ENCODE measurements at places on chromosomes 6 and 20. TPM values are rescaled to one million over a fixed set of nuclear protein-coding genes. Genes with fewer than 3 reads are reported as not detected.

Gene PLCB4
- total RNA-seq = 15.2 TPM

Gene TSBP1
- not detected for total RNA-seq

Gene TUBB2A
- 80.3 TPM for total RNA-seq

Gene ASIP
- total RNA-seq = not detected

Gene SLC35F1
- 0.01 TPM for total RNA-seq

Gene PPP1R3D
- 2.7 TPM for total RNA-seq

Gene CST2
- 0.44 TPM for total RNA-seq

Gene PHACTR3
- not detected for total RNA-seq

Gene ADGB
- total RNA-seq = not detected

Gene DUSP15
- 0.64 TPM for total RNA-seq

Gene ENPP1
- 1.0 TPM for total RNA-seq

Gene VEGFA
- 29.9 TPM for total RNA-seq

Gene MUC22
- total RNA-seq = 0.05 TPM

Gene SMLR1
- total RNA-seq = not detected

Gene MAD2L1BP
- 36.1 TPM for total RNA-seq

Gene SLC17A4
- total RNA-seq = not detected

Gene BPIFB1
- total RNA-seq = 0.14 TPM

Gene EYS
- total RNA-seq = not detected

Gene KCNK16
- not detected for total RNA-seq

Gene DEFB124
- total RNA-seq = not detected

Gene DEFB132
- total RNA-seq = not detected

Gene SLPI
- total RNA-seq = 14.6 TPM

Gene REM1
- total RNA-seq = 0.10 TPM

Gene IL17A
- not detected for total RNA-seq

Gene RFX6
- not detected for total RNA-seq

Gene DPM1
- 73.8 TPM for total RNA-seq

Gene TSHZ2
- total RNA-seq = not detected

Gene FAM83C
- total RNA-seq = not detected

Gene OR12D2
- total RNA-seq = not detected

Gene ECT2L
- total RNA-seq = not detected

Gene FOXF2
- 17.7 TPM for total RNA-seq

Gene TREML2
- not detected for total RNA-seq

Gene INSM1
- total RNA-seq = not detected

Measured in A549 treated with CpdA at 1 μM for 4 hours (cell line).